ENCODE measurements at places on chromosomes 13 and 19.

- no peak for DNase-seq
Observed at GRCh38 chr13:30108913-30109237, 198.5 kb downstream of the KATNAL1 start.

DNA sequence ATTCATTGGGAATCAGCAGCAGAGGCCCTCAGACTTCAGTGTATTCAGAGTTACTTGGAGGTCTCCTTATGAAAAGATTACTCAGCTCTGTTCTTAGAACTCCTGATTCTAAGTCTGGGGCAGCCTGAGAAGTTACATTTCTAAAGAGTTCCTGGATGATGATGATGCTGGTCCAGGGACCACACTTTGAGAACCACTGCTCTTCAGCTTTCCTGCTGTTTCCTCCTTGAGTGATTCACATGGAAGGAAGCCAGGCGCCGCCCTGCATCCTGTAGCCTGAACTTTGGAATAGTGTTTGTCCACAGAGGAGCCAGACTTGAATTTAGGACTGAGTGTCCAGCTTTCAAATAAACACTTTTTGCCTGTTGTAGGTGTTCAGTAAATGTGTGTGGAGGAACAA lies 2.9 kb downstream of the CEBPG start:
- no peak for DNase-seq

- DNase-seq: no peak
Observed at GRCh38 chr19:34502582-34503411, 21.2 kb downstream of the WTIP start.

DNA sequence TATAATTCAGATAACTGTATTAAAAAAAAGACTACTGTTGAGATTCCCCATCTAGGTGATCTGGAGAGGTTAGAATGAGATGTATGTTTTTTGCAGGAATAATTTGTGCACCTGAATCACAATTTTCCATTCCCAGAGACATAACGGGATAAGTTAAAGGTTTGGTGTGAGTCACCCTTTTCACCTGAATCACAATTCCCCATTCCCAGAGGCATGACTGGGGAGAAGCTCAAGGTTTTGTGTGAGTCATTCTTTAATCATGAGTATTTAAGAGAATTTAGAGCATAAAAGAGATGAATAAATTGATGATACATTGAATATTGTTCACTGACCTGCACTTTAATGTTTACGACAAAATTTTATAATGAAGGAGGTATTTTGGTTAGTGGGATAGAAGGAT lies 9.0 kb downstream of the OR7A5 start:
- DNase-seq: no peak

DNA sequence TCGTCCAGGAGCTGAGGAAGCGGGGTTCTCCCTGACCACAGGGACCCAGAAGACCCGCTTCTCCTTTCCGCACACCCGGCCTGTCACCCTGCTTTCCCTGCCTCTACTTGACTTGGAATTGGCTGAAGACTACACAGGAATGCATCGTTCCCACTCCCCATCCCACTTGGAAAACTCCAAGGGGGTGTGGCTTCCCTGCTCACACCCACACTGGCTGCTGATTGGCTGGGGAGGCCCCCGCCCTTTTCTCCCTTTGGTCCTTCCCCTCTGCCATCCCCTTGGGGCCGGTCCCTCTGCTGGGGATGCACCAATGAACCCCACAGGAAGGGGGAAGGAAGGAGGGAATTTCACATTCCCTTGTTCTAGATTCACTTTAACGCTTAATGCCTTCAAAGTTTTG lies 18.9 kb downstream of the VASP start:
- no peak for DNase-seq

DNA sequence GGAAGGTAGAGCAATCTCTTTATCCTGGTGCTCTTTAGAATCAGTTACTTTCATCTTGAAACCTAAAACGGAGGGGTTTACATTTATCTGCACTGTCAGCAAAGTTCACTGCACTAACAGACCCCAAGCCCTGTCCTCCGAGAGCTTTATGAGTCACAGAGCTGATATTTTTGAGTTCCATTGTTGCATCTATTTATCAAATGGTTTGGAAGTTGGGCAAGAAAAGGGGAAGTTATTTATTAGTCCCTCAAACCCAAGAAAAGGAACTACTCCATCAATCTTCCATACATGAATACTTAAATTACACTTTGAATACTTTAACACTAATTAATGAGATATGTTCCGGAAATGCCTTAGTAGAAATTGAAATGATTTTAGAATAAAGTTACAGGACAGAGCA lies 55.5 kb downstream of the EDNRB start:
- DNase-seq: no peak

- DNase-seq: no peak
Observed at GRCh38 chr19:56356944-56357343, 36.4 kb downstream of the ZNF582 start.

GRCh38 chr13:89097994-89098393 lies 1426.8 kb downstream of the SLITRK5 start:
- DNase-seq: no peak

DNA sequence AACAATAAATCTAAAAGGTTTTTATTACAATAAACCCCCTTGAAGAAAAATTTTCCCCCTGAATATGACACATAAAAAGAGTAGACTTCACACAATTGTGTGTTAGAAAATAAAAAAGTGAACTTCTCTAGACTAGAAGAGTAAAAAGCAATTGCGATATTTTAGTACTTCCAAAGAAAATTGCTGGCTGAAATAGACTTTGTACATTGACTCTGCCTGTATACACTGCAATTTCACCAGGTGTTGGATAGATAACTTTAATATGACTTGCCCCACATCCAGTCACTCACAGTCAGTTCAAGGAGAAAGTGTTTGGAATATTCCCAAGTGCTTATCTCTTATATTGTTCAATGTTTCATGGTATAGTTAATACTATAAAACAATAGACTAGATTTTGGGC lies 1780.1 kb upstream of the PCDH20 start:
- no peak for DNase-seq

GRCh38 chr13:25762795-25763377 lies 288.9 kb downstream of the SHISA2 start:
- DNase-seq: no peak
